ENCODE measurements at places on chromosomes 6 and 20.

- DNase-seq, result no peak
Measured at GRCh38 chr6:157428427-157429202, 47.6 kb downstream of the ZDHHC14 start.

GRCh38 chr20:3820901-3821727 is 767 bp downstream of the AP5S1 start:
- DNase-seq, result no peak

GRCh38 chr6:6003621-6004366 is 2.9 kb downstream of the NRN1 start:
- DNase-seq, result no peak

DNA sequence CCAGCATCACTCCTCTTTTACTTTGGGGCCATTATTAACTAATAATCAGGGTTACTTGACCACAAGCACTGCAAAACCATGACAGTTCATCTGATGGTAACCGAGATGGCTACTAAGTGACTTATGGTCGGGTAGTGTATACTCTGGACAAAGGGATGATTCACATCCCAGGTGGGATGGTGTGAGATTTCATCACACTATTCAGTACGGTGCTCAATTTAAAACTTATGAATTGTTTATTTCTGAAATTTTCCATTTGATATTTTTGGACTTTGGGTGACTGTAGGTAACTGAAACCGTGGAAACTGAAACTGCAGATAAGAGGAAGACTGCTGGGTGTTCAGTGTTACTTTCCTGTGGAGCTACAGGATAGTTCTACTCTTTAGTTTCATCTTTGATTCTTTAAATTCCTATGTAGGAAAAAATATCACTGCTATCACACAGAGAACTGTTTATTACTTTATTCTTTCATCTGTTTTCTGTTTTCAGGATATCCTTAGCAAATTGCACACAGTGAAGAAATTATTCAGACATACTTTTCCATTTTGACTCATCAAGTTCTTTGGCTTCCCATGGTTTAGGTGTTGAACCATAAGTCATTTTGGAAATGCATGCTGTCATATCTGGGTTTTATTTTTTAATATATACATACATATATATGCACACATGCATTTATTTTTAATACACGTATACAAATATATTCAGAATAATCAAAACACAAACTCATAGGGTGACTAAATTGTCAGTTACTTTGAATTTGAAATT is 59.1 kb upstream of the C20orf144 start:
- no peak for DNase-seq

DNA sequence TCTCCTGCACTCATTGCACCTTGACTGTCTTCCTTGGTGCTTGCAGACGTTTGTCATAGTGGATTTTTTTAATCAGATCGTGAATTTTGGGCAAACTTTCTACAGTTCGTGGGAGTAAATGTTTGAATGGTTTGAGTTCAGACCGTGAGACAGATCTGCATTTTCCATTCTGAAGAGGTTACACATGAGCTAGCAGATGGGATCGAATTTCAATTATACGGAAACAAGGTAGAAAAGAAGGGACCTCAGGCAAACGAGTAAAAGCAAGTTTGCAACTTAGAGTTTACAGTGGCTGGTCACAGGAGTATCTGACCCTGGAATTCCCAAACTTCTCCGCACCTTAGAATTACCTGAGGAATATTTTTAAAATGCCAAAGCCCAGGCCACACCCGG is 17.2 kb upstream of the NCR2 start:
- DNase-seq, result no peak

DNA sequence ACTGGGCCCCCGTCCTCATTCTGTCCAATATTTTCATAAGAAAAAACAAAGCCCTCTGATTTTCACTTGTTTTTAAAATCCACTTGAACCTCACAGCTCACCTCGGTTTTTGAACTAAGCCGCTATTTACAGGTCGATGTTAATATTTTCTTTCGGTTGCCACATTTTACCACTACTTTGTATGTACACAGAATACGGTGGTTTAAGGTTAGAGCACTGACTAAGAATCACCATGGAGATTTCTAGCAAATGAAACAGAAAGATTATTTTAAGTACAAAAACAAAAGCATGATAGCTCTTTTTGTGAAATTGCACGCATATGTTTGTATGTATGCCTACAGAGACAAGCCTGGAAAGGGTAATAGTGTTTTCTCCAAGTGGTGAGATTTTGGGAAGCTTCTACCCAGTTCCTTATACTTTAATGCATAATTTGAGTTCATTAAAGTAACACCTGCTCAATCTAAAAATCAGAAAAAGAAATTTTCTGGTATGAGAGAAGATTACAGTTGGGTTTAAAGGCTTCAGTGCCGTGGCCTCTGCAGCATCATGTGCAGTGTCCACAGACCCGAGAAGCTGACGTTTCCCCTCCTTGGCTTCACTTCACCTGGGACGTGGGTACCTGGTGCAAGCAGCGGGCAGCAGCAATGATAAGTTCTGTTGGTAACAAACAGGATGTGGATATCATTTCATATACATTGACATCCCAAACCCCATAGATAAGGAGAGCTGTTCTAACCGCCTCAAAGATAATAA is 144.0 kb downstream of the UST start:
- DNase-seq, result peak; percentile 19

GRCh38 chr20:35111141-35111888 is 18.7 kb upstream of the TRPC4AP start:
- no peak for DNase-seq

DNA sequence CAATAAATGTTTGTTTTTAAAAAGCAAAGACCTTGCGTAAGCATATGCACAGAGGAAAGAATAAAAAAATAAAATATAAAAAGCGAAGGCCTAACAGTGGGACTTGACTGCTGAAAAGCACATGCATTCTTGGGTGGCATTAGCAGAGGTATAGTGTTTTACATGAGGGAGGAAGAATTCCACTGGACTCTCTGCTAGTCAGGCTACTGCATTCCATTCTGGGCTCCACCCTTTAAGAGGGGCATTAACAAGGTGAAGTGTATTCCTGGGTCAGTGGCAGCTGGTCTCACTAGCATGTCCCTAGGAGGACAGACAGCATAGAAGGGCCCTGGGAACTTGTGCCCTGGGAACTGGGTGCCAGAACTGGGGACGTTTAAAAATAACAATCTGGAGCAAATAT is 134.1 kb downstream of the SOBP start:
- DNase-seq, result no peak

DNA sequence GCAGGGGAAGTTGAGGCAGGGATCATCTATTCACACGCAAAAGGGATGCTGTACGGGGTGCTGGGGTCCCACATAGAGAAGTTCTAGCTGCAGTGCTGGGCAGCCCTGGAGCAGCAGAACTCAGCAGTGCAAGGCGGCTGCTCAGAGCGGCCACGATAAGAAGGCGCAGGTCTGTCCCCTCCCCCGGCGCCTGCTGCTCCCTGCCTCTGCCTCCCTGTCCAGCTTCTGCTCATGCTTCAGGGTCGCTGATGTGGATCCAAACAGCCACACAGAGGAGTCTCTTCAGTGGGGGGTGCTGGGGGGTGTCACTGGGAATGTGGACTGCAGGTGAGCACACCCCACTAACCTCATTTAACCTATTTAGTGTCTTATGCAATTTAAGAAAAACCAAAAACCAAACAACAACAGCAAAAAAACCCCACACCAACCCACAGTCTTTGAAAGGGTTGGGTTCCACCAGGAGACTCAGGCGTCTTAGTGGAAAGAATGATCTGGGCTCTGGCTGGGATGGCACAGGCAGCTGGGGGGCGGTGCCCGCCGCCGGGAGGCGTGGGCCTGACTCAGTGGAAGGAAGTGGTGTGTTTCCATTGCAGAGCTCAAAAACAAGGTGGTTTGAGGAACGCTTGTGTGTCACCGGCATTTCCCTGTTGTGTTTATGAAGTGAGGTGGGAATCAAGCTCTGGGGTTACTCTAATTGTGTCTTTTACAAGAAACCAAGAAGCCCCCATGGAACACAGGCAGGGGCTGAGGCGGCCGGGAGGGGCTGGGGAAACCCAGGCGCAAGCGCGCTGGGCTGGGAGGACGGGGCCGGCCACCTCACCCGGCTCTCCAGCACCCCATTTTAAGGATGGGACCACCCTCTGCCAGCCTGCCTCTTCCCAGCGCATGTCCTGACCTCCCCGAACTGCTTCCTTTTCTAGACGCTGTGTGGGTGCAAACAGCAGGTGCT is 55.1 kb downstream of the IRF4 start:
- peak; percentile 92 for DNase-seq

- DNase-seq, result no peak
Measured at GRCh38 chr20:31474097-31474436, 860 bp downstream of the DEFB124 start.

DNA sequence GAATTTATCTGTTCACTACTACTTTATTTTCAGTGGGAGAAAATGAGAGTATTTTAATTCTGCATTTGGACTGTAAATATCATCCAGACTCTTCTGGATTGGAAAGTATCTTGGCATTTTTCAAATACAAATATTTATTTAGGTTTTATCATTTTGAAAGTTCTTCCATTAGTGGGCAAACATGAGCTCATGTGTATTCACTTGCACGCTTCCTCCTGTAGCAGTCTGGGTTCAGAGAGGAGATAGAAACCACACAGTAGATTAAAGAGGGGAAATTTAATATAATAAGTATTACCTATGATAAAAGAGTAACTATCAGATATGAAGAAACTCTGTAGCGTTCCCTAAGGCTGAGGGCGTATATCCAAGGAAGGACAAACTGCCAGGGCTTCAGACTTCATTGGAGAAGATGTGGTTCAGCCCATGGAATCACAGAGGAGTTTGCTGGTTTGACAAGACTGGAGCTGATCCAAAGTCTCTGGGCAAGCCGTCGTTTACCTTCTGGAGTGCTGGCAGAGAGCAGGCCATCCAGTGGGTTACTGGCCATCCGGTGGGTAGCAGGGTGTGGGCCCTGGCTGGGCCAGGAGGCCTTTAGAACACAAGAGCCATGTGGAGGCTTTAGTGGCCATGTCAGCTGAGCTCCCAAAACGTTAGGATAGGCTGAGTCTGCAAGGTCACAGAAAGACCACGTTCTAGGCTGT is 44.3 kb downstream of the KCNS1 start:
- DNase-seq, result no peak

- DNase-seq, result no peak
Measured at GRCh38 chr6:148547110-148547509, 199.7 kb upstream of the UST start.

GRCh38 chr6:50966986-50967385 is 148.3 kb downstream of the TFAP2B start:
- no peak for DNase-seq

DNA sequence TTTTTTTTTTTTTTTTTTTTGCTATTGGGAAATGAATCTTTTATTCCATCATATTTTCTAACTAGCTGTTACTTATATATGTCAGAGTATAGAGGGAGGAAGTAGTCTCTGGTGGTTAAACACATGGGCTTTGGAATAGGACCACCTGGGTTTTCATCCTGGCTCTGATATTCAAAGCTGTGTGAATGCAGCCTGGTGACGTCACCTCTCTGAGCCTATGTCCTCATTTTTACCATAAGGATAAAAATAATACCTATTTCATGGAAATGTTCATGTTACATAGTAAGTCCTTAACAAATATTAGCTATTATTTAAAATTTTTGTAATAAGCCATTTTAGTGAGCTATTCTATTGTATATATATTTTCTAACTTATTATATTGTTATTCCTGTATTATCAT is 58.8 kb upstream of the TOX2 start:
- DNase-seq, result no peak

DNA sequence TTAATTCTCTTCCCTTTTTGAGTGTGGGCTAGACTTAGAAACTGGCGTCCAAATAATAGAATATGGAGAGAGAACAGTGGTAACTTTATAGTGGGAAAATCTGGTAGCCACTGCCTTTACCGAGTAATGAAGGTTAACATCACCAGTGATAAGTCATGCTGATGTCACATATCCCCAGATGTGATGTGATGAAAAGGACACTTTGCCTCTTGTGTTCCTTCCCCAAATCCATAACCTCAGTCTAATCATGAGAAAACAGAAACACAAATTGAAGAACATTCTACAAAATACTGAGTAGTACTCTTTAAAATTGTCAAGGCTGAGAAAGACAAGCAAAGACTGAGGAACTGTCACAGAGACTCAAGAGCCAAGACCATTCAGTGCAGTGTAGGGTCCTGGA is 17.8 kb downstream of the ANKS1A start:
- no peak for DNase-seq

GRCh38 chr6:1773700-1774099 is 164.0 kb downstream of the FOXC1 start:
- no peak for DNase-seq

DNA sequence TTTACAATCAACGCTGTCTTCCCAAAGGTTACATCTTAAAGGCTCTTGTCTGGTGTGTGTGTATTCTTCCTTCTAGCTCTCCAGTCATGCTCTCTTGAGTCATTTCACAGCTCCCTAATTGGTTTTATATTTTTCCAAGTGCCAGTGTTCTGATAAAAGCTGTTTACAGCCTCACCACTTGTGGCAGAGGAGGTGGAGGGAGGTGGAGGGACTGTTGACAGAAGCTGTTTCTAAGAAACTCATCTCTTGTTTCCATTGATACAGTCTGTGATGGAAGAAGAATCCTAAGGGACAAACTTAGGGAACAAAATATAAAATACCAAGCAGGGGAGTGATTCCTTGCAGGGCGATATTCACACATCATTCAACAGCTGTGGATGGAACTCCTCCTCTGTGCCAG is 64.0 kb downstream of the QRSL1 start:
- DNase-seq, result no peak

- no peak for DNase-seq
Measured at GRCh38 chr6:73180763-73181619, 44.3 kb downstream of the KHDC1L start.

- DNase-seq, result no peak
Measured at GRCh38 chr6:10896691-10897090, 9.8 kb downstream of the SYCP2L start.

GRCh38 chr6:42259841-42260395 is 42.3 kb upstream of the MRPS10 start:
- DNase-seq, result no peak

DNA sequence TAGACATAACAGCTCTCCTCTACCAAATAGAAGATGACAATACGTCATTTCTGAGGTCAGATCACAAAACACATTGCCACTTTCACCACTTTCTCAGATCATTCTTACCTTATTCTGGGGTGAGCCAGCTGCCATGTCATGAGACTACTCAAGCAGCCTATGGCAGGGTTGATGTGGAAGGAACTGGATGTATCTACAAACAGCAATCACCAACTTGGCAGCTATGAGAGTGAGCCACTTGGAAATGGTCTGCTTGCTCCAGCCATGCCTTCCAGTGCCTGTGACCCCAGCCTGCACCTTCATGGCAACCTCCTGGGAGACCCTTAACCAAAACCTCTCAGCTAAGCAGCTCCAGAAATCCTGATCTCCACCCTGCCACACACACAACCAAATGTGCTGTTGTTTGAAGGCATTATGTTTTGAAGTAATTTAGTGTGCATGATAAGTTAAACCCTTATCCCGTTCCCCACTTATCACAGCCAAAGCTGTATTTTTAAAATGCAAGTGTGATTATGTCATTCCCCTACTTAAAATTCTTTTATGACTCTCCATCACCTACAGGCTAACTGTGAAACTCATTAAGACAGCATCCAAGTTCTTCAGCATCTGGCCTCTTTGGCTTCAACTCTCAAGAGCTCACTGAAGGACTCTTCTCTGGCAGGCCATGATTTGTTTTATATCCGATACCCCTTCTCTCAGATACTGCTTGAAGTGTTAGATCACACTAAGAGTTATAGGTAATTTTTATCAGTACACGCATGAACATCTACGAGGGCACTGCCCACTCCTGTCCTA is 150.6 kb downstream of the LY86 start:
- DNase-seq, result no peak

GRCh38 chr6:152063170-152063921 is 255.9 kb downstream of the ESR1 start:
- no peak for DNase-seq

Data from T-helper 2 cell (primary cell).